ENCODE measurements at places on chromosomes 13 and 19. TPM values are rescaled to one million over a fixed set of nuclear protein-coding genes. Genes with fewer than 3 reads are reported as not detected.

INAFM1 gene
- polyA plus RNA-seq: 5.9 TPM

ZFP28 gene
- polyA plus RNA-seq: 3.2 TPM

ZSWIM4 gene
- not detected for polyA plus RNA-seq

ZNF345 gene
- 10.9 TPM for polyA plus RNA-seq

SIGLEC5 gene
- polyA plus RNA-seq: not detected

SLC8A2 gene
- not detected for polyA plus RNA-seq

DNA sequence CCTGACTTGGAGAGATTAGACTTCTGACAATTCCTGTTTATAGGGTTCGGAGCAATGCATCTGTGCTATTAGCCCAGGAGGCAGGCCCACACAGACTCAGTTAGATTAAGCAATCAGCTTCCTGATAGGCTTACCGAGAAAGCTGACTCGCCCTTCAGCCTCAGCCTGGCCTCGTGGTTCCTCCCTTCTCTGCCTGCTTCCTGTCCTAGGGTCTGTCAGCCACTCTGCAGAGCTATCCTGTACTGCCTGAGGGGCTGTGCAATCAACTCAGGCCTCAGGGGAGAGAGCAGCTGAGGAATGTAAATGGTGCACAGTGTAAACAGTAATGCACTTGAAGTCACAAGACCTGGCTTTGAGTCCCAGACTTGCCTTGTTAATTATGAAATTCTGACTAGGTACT, 30.7 kb downstream of the HTR2A start:
- no peak for DNase-seq

DNA sequence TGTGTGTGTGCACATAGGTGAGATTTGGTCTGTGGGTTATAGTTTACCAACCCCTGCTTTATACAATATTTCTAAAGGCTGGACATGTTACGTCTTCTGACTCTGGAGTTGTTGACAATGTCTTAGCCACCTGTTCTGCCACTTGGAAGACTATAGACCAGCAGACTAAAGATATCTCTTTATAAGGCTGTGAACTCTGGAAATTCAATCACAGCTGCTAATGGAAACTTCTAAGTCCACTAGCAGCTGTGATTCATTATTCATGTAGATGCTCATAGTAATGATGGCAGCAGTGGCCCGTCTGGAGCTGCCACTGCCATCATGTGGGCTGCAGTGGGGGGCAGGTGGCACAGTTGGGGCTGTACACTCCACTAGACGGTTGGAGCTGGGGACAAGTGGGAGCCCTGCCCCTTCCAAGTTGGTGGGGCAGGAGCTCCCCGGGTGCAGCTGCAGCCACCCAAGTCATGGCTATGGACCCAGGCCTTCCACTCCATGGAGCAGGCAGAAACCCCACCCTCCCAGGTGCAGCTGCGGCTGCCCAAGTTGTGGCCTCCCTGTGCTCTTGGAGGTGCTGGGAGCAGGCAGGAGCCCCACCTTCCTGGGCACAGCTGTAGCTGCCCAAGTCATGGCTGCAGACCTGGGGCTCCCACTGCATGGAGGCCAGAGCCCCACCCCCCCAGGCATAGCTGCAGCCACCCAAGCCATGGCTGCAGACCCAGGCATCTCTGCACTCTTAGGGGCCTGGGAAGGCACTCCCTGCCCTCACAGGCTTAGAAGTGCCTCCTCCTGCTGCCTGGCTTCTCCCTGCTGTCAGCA, 8.8 kb downstream of the IGFL4 start:
- DNase-seq: no peak

DNA sequence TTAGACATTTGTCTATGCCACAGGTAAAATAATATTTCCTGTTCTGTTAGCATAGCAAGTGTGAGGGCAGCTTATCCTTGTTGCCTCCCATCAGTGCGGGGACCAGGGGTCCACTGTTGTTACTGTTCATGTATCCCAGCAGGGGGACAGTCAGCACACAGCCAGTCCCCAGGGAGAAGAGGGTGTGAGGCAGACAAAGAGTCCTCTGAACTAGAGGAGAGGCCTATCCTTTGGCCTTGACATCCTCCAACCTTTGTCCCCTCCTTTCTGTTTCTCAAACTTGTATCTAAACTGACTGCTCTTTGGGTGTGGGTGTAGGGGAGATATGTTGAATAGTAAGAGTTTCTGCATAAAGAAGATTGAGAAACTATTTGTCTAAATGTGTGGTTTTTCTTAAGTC, 2.9 kb upstream of the GPR18 start:
- DNase-seq: no peak

GRCh38 chr13:60398379-60398891, 1.4 kb downstream of the TDRD3 start:
- DNase-seq: no peak

GRCh38 chr19:6793411-6793810, 20.9 kb downstream of the VAV1 start:
- no peak for DNase-seq

- no peak for DNase-seq
Measured at GRCh38 chr13:20448470-20448869, 77.2 kb downstream of the CRYL1 start.

DNA sequence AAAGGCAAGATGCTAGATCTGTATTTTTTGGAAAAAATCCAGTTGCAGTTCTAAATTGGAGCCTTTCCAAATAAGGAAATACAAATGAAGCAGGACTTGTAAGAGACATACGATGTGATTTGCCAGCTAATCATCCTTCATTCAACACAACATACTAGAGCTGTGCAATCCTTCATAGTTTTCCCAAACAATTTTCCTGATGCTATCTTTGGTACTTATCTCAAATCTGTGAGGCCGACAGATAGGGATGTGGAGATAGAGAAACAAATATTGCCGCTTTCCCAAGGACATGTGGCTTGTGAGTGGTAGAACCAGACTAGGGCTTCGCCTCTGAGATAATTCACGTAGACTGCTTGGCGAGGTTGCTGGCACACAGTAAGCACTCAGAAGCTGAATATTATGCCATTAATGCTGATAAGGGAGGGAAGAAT, 176.6 kb downstream of the LMO7 start:
- DNase-seq: no peak
